ENCODE measurements at places on chromosomes 11 and 22. TPM values are rescaled to one million over a fixed set of nuclear protein-coding genes. Genes with fewer than 3 reads are reported as not detected.

FGF4 gene
- total RNA-seq, result not detected

MOGAT2 gene
- total RNA-seq, result 0.22 TPM

SPDYC gene
- total RNA-seq, result not detected

UPB1 gene
- total RNA-seq, result 1.3 TPM

DNA sequence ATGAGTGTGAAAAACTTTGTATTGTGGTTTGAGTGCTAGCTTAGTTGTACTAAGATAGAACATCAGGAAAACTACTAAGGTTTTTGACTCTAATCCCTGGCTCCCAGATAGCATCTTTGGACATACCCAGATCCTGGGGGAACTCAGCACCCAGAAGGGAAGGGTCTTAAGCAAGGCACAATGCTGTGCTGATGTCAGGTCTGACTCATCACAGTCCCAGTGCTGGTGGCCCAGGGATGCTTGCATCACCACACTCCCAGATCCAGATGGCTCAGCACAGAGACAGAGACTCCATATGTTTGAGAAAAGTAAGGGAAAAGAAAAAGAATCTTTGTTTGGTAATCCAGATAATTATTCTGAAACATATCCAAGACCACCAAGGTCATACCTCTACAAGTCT lies 18.3 kb upstream of the OR56A3 start:
- DNase-seq, result no peak

- no peak for DNase-seq
These were observed 19.2 kb downstream of the SLC43A1 start for GRCh38 chr11:57496109-57496820.

DNA sequence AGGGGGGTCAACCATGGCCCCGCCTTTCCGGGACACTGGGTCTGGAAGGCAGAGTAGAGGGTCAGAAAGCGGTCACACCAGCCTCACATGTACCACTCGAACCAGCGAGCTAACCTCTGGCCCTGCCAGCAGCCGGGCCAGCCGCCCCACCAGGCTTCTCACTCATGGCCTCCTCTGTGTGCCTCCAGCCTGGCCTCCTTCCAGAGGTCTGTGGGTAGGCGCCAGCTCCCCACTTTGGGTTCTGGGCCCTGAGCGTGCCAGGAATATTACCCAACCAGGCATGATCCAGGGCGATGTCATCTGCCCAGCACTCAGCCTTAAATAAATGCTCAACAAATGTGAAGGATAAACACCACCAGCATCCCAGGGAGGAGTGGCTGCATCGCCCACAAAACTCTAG lies 5.8 kb downstream of the SCUBE1 start:
- no peak for DNase-seq

DNA sequence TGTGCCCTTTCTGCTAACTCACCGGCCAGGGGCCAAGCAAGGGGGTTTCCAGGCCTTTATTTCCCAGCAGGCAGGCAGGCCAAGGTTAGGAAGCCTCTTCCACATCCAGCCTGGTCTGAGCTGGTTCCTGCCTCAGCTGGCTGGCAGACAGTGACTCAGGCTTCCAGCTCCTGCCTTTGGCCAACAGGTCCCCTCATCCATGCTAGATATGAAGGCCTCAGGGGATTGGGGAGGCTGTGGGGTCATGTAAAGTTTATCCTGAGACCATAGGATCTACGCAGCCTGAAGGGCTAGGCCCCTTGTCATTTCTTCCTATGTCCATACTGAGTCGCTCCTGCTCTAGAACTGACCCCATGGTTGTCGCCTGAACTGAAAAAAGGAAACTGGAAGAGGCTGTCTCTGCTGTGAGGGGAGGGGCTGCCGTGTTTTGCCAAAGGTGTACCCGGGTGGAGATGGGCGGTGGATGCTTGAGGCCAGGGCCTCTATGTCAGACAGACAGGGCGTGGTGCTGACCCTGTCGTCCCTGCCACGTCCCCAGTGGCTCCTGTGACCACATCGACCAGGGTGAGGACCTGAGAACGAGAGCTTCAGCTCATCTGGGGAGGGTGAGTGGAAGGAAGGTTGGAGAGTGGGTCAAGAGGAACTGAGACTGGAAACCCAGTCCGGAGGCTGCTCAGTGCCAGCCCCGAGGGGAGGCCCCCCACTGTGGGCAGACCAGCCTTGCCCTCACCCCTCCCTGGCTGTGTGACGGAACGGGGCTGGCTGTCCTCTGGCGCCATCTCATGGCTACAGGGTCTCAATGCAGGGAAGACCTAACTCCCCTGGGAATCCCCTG lies 17.0 kb downstream of the P2RY6 start:
- peak; percentile 88 for DNase-seq

DNA sequence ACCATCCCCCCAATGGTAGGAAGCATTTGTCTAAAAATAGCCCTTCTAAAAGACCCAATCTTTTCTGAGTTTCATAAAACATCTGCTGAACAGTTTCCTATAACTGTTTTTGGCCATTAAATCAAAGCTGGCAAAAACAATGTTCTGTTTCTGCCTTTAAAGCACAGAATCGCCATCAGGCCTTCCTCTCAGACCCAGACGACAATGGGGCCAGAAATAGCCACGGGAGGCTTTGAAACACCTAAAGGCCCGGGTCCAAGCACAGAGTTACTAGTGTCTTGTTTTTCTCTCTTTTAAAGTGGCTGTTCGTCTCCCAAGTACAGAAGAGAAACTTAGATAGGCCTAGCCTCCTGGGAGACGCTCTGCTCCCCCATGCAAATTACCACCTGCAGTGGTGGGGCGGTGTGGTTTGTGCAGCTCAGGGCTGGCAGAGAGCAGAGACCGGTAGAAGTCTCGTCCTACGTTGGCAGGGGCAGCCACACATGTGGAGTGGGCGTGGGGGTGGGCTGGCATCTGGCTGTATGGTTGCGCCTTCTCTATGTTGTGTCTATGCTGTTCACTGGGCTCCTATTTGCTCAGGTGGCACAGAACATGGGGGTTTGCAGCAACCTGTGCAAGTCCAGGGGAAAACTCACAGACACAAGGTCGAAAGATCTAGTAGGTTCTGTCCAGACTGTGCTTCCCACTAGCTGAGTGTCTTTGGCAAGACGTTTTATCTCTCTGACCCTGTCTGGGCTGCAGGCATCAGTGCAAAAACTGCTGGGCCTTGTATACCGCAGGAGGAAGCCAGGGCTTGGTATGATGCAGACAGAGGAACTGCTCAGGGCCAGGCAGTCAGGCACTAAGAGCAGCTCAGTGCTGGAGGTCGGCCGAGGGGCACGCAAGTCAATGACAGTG lies 23.6 kb upstream of the ETS1 start:
- DNase-seq, result no peak

DNA sequence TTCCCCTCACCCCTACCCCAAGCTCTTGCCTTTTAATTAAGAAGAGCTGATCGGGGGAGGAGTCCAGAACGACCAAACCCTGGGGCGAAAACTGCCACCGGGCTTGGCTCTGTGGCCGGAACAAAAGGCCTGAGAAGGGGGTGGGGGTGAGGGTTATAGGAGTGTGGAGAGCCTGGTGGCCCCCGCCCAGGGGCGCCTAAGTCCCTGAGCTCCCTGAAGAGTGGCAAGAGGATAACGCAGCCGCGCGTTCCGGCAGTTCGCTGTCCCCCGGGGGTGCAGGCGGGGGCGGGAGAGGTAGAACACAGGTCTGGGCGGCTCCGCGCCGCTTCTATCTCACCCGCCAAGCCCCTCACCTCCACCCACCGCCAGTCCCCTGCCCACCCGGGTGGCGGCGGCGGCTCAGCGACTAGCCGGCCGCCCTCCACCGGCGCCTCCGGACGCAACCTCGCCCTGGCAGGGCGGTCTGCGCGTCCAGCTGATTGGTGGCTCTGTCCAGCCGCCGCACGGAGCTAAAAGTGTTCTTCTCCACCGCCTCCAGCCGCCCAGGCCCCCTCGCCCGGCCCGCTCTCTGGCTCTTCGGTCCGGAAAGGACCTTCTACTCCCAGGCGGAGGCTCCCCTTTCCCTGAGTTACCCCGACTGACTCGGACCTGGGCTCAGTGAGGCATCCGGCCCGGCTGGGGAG lies 18.7 kb upstream of the BDNF start:
- DNase-seq, result no peak

DNA sequence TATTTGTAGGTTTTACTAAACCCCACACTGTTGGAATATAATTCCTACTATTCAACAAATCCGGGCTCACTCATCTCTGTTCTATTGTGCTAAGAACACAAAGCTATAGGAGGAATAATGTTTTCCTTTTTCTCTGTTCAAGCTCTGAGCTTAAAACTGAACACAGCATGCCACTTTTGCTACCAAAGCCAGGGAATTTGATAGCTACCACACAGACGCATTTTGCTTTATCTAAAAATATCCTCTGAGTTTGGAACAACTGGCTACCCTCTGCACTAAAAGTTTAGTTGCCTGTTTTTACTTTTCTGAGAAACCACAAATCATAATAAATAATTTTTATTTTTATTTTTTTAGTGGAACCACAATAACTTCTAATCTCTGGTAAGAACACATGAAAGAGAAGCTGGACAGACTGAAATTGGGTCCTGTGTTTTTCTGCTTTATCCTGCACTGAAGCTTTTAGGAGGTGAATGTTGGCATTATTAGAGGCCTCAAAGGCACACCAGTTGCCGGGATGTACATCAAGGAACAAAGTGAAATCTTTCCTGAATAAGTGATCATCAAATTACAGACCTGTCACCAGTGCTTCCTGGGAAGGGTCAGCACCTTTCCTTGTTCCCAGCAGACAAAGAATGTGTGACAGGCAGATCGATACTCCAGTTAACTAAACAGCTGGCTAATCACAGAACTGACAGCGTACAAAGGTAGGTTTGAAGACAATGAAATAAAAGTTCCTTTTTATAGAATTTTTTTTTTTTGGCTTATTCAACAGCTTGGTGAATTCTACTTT lies 523.2 kb upstream of the TENM4 start:
- no peak for DNase-seq
